ENCODE measurements at places on chromosomes 7 and 10. TPM values are rescaled to one million over a fixed set of nuclear protein-coding genes. Genes with fewer than 3 reads are reported as not detected.

The SPDYE9 gene
- total RNA-seq, result not detected

The RASA4B gene
- 19.4 TPM for total RNA-seq

The NXPH1 gene
- total RNA-seq, result not detected

The ACTL6B gene
- not detected for total RNA-seq

The SPDYE2B gene
- total RNA-seq, result not detected

The PIK3AP1 gene
- total RNA-seq, result under 0.01 TPM

The DMBT1 gene
- total RNA-seq, result 0.06 TPM

The SVIL gene
- total RNA-seq, result 222 TPM

The RBM20 gene
- total RNA-seq, result 0.66 TPM

The SPDYE11 gene
- total RNA-seq, result not detected

The FAM131B gene
- total RNA-seq, result 1.6 TPM

The LEP gene
- total RNA-seq, result not detected

The PTN gene
- 43.0 TPM for total RNA-seq

The CARD11 gene
- total RNA-seq, result 0.13 TPM

The ZC3HAV1L gene
- 2.6 TPM for total RNA-seq

The TMEM254 gene
- total RNA-seq, result 5.8 TPM

The PYROXD2 gene
- 17.3 TPM for total RNA-seq

The MPP7 gene
- total RNA-seq, result 0.53 TPM

The AHCYL2 gene
- 16.4 TPM for total RNA-seq

The CRYGN gene
- total RNA-seq, result 0.13 TPM

The NEUROG3 gene
- not detected for total RNA-seq

The GIMAP6 gene
- total RNA-seq, result 5.4 TPM

The ADAM8 gene
- 0.87 TPM for total RNA-seq

The ZNF518A gene
- total RNA-seq, result 10.2 TPM

The VSTM4 gene
- 5.2 TPM for total RNA-seq

The COL13A1 gene
- total RNA-seq, result 14.8 TPM

The GSTO2 gene
- 3.4 TPM for total RNA-seq

The ANKRD61 gene
- 0.26 TPM for total RNA-seq

The EIF3B gene
- 180 TPM for total RNA-seq

The ACTR3C gene
- not detected for total RNA-seq

The PLAC9 gene
- total RNA-seq, result 73.6 TPM

The PON1 gene
- total RNA-seq, result not detected

The C7orf33 gene
- total RNA-seq, result not detected

The MBLAC1 gene
- 2.5 TPM for total RNA-seq

The PDE1C gene
- total RNA-seq, result 0.56 TPM

The ADIRF gene
- total RNA-seq, result 936 TPM

The CRHR2 gene
- total RNA-seq, result not detected

The GIMAP5 gene
- 0.12 TPM for total RNA-seq

The CYP2C19 gene
- not detected for total RNA-seq

The CYP3A7 gene
- not detected for total RNA-seq

The TEX36 gene
- total RNA-seq, result not detected
